Ovary (tissue), 10 donors: ENCODE measurements at places on chromosomes 3 and 15. TPM values are rescaled to one million over a fixed set of nuclear protein-coding genes. Genes with fewer than 3 reads are reported as not detected.

DNA sequence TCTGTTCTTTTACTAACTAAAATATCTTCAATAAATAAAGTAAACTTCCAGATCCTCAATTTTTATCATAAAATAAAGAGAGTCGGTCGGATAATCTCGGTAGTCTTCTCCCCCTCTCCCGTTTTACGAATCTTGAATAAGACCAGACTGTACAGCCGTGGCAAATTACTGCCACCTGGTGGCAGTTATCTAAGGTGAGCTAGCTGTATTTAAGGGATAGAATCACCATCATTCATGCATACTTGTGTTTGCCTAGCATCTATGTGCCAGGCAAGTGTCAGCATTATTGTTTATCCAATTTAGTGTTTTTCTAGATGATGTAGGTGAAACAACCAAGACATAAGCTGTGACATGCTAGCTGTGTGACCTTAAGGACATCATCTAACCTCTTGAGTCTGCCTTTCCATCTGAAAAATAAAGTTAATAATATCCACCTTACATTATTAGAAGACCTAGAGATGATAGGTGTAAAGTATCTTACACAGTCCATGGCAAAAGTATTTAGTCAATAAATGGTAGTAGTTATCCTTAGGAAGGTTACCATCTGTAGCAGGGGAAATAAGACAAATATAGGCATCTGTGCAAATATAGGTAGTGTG lies 21.3 kb downstream of the DUT start:
- DNase-seq = peak; percentile 44
- H3K27me3 ChIP-seq = no peaks in the 10 kb centered on the region
- no peaks in the 10 kb centered on the region for H3K36me3 ChIP-seq
- H3K4me3 ChIP-seq = no peak overlapping the region

KIF7 gene
- total RNA-seq = 4.3 TPM

CCR8 gene
- total RNA-seq = not detected

- H3K27me3 ChIP-seq = no peaks in the 10 kb centered on the region
- no peak overlapping the region for H3K4me3 ChIP-seq
- peaks cover 9% of the 10 kb centered on the region for H3K4me1 ChIP-seq
- H3K27ac ChIP-seq = no peak overlapping the region
- DNase-seq = no peak
- H3K36me3 ChIP-seq = no peaks in the 10 kb centered on the region
Measured at GRCh38 chr15:67096546-67097294, 31.3 kb downstream of the SMAD3 start.

DNA sequence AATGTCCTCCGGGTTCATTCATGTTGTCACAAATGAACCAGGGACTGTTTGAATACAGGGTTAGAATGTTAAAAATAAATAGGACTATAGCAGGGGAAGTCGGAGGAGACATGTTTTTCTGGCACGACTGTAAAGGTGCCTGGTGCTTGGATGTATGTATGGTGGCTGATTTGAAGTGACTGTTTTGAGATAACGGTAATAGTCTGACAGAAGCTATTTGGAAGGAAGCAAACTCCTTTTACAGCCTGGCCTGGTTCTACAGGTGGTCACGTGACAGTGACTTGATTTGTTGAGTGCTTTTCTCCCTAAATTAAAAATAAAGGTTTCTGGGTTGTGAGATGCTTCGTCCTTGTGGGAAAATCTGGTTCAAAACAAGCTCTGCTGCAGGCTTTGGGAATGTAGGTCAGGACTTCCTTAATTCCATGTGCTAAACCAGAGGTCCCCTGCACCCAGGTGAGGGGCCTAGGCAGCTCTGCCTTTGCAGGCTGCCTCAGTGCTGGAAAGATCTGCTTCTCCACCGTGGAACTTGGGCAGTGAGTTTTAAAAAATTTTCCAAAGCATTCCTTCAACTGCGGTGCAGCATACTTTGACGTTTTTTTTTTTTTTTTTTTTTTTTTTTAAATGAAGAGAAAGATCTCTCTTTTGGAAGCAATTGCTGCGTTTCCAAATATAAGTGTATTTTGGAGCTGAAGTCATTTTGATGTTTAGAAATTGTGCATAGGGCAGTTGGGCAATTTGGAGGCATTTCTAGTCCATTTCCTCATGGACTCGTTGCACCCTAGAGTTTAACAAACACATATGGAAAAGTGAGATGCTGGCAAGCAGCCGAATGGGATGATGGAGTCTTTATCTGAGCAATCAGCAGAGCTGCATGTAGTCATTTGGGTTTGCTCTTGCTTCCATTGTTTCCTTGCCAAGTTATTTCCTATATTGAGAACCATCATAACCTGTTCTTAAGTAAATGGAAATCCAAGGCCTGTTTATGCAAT lies 30.9 kb downstream of the ITPR1 start:
- no peaks in the 10 kb centered on the region for H3K36me3 ChIP-seq
- H3K27me3 ChIP-seq = no peaks in the 10 kb centered on the region
- DNase-seq = no peak
- no peak overlapping the region for H3K4me3 ChIP-seq
- peaks cover 14% of the 10 kb centered on the region for H3K4me1 ChIP-seq

ZNF385D gene
- 0.36 TPM for total RNA-seq

MME gene
- total RNA-seq = 1.4 TPM

AGBL1 gene
- not detected for total RNA-seq

- no peak overlapping the region for H3K27ac ChIP-seq
- H3K4me3 ChIP-seq = no peak overlapping the region
- no peaks in the 10 kb centered on the region for H3K4me1 ChIP-seq
- no peaks in the 10 kb centered on the region for H3K27me3 ChIP-seq
- DNase-seq = no peak
Measured at GRCh38 chr3:53100818-53101466, 29.3 kb downstream of the RFT1 start.

GRCh38 chr15:25498835-25499234 lies 60.0 kb upstream of the UBE3A start:
- no peaks in the 10 kb centered on the region for H3K36me3 ChIP-seq
- no peak overlapping the region for H3K27ac ChIP-seq
- H3K4me1 ChIP-seq = no peaks in the 10 kb centered on the region
- H3K27me3 ChIP-seq = no peaks in the 10 kb centered on the region

CDCP1 gene
- 1.7 TPM for total RNA-seq

- DNase-seq = no peak
- H3K4me1 ChIP-seq = no peaks in the 10 kb centered on the region
- no peaks in the 10 kb centered on the region for H3K36me3 ChIP-seq
Measured at GRCh38 chr3:13063225-13063624, 10.0 kb downstream of the IQSEC1 start.

- H3K27me3 ChIP-seq = no peaks in the 10 kb centered on the region
- H3K27ac ChIP-seq = no peak overlapping the region
- H3K36me3 ChIP-seq = no peaks in the 10 kb centered on the region
- no peak overlapping the region for H3K4me3 ChIP-seq
- no peak for DNase-seq
Measured at GRCh38 chr3:98333989-98334606, 19.6 kb upstream of the OR5K4 start.

DNA sequence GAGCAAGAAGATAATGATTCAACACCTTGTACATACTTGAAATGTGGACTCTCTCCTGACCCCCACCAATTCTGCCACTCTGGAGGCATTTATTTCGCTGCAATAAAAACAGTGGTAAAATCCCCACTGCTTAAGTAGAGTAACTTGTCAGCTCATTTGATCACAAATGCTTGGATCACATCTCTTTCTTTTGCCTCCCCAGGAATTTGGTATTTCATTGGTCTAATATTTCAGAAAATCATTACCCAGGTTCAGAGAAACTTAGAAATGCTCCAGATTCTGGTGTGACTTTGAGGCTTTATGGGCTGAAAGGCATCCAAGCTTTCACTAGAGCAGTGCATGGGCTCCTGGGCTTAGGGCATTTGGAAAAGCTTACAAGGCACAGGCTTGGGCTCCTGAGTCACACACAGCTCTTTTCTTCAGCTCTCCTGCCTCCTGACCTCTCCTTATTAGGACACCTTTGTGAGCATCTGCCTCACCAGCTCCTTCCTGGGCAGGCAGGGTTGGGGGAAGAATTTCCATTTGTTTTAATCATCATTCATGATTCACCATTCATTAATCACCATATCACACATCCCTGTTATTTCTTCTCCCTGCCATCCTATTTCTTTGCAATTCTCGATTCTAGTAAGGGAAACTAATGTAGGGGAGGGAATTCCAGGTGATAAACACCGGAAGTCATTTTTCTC lies 22.5 kb downstream of the CDCP1 start:
- H3K36me3 ChIP-seq = no peaks in the 10 kb centered on the region
- H3K4me3 ChIP-seq = no peak overlapping the region
- H3K27ac ChIP-seq = no peak overlapping the region
- DNase-seq = no peak

DNA sequence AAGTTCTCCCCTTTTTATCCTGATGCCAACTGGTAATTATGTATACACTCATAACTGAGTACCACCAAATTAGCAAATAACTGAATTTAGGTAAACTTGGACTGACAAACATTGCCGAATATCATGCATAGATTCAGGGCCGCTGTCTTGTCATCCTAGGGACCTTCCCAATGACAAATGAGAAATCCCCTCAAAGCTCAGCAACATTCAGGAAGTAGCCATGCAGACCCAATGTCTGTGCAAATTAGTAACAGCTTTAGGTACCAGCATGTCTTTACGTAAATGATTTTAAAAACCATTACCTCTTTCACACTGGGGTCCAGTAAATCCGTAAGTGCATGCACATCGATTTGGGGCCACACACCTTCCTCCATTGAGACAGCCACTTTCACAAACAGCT lies 49.5 kb downstream of the FBN1 start:
- H3K4me3 ChIP-seq = no peak overlapping the region
- H3K4me1 ChIP-seq = no peaks in the 10 kb centered on the region
- no peaks in the 10 kb centered on the region for H3K36me3 ChIP-seq
- DNase-seq = no peak

GRCh38 chr3:27307566-27307965 lies 61.6 kb downstream of the NEK10 start:
- no peaks in the 10 kb centered on the region for H3K36me3 ChIP-seq
- no peak overlapping the region for H3K27ac ChIP-seq
- DNase-seq = no peak
- no peaks in the 10 kb centered on the region for H3K27me3 ChIP-seq
- H3K4me1 ChIP-seq = no peaks in the 10 kb centered on the region

GRCh38 chr15:38427380-38427779 lies 26.5 kb upstream of the FAM98B start:
- no peak for DNase-seq
- no peaks in the 10 kb centered on the region for H3K27me3 ChIP-seq
- H3K36me3 ChIP-seq = no peaks in the 10 kb centered on the region
- H3K4me3 ChIP-seq = no peak overlapping the region
- no peaks in the 10 kb centered on the region for H3K4me1 ChIP-seq

- H3K27ac ChIP-seq = no peak overlapping the region
- no peaks in the 10 kb centered on the region for H3K27me3 ChIP-seq
- no peak for DNase-seq
Measured at GRCh38 chr3:15726881-15727280, 70.9 kb downstream of the ANKRD28 start.

GRCh38 chr3:30131191-30131590 lies 475.2 kb upstream of the TGFBR2 start:
- H3K4me3 ChIP-seq = no peak overlapping the region
- H3K4me1 ChIP-seq = no peaks in the 10 kb centered on the region
- H3K27ac ChIP-seq = no peak overlapping the region

DNA sequence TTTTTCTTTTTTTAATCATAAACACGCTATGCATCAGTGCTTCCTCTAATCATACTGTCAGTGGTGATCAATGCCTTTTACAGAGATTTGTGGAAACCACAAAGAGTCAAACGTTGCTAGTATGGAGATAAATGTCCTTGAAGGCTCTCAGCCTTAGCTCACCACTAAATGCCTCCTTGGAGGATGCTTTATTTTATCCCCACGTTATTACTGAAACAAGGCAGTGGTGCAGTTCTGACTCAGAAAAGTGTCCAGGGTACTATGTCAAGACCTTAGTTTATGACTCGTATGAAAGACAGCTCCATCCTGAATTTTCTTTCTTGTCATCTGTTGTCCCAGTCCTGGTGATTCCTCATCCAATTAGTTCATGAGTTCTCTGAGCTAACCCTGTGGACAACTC lies 1146.7 kb downstream of the IGSF11 start:
- DNase-seq = no peak
- H3K27me3 ChIP-seq = no peaks in the 10 kb centered on the region
- H3K4me1 ChIP-seq = no peaks in the 10 kb centered on the region
- no peaks in the 10 kb centered on the region for H3K36me3 ChIP-seq
- H3K4me3 ChIP-seq = no peak overlapping the region

DNA sequence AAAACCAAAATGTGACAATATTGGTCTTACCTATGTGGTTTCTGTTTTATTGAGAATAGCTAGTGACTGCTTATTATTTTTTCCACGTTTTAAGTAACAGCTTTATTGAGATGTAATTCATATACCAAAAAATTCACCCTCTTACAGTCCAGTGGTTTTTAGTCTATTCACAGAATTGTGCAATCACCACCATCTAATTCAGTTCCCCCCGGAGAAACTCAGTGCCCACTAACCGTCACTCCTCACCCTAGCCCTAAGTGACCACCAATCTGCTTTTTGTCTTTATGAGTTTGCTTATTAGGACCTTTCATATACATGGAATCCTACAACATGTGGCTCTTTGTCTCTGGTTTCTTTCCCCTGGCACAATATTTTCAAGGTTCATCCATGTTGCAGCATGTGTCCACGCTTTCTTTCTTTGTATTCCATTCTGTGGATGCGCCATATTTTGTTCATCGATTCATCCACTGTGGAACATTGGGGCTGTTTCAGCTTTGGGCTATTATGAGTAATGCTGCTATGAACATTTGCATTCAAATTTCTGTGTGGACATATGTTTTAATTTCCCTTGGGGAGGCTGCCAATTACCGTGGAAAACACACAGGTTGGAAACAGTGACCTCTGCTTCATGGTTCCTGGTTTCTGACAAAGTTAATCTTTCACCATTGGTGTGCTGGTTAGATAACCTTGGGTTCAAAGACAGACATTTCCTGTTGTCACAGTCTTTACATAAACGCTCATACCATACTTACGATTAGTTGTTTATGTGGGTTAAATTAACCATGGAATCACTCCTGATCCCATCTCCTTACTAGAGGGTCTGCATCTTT lies 3.2 kb upstream of the BCL2L10 start:
- no peaks in the 10 kb centered on the region for H3K27me3 ChIP-seq
- H3K36me3 ChIP-seq = no peaks in the 10 kb centered on the region
- peaks cover 1% of the 10 kb centered on the region for H3K4me1 ChIP-seq
- DNase-seq = no peak

BLM gene
- total RNA-seq = 1.9 TPM

ST3GAL6 gene
- 3.6 TPM for total RNA-seq

STXBP5L gene
- 7.6 TPM for total RNA-seq

SCN11A gene
- total RNA-seq = 0.20 TPM

PAQR9 gene
- total RNA-seq = not detected

- no peak for DNase-seq
- H3K27me3 ChIP-seq = no peaks in the 10 kb centered on the region
- H3K4me3 ChIP-seq = no peak overlapping the region
Measured at GRCh38 chr15:38877471-38877870, 312.9 kb upstream of the RASGRP1 start.

GRCh38 chr15:33125894-33126537 lies 68.5 kb downstream of the FMN1 start:
- no peaks in the 10 kb centered on the region for H3K4me1 ChIP-seq
- no peak for DNase-seq
- no peaks in the 10 kb centered on the region for H3K36me3 ChIP-seq
- H3K27ac ChIP-seq = no peak overlapping the region
- H3K27me3 ChIP-seq = no peaks in the 10 kb centered on the region
